Erythroblast (primary cell): ENCODE measurements at places on chromosomes 5 and 9.

DNA sequence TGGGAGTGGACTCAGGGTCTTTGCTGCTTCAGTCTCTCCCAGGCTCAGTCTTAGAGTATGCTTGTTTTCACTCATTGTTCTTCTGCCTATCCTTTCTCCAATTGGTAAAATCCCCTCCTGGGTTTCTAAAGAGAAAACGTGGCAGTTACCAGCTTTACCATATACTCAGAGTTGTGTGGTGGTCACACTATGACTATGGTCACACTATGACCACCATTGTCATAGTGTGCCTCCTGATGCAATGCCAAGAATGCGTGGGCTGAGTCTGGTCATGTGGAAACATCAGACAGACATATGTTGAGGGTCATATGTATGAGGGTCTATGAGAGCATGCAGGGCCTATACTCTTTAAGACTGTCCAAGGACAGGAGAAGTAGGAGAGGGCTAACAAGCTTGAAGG lies 326.5 kb upstream of the PRR16 start:
- DNase-seq = no peak

DNA sequence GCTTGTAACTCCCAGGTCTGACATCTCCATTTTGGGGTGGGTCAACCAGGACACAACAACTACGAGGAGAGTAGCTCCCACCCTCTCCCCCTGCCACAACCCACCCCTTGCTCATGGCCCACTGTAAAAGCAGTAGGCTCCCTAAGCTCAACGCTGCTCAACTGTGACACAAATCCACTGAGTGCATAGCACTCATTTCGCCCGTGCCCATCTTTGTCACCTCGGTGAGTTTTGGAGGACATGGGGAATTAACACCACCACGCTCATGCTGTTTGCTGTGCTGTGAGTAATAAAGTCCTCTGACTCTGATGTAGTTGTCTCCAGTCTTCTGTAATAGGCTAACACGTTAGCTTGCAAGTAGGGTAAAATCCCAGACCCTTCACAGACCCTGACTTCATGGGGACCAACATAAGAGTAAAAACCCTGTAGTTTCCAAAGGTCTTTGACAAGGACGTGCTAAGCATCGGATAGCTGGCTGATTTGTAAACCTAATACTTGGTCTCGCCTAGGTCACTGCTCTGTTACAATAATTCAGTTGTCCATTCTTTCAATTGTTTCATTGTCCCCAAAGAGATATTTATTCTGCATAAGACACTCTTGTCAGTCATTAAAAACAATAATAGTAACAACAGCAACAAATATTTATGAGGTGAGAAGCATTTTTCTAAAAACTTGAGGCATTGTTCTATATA lies 7.7 kb downstream of the PLGRKT start:
- no peak for DNase-seq

- peak; percentile 42 for DNase-seq
Observed at GRCh38 chr5:115831163-115831768, 10.1 kb downstream of the ATG12 start.

DNA sequence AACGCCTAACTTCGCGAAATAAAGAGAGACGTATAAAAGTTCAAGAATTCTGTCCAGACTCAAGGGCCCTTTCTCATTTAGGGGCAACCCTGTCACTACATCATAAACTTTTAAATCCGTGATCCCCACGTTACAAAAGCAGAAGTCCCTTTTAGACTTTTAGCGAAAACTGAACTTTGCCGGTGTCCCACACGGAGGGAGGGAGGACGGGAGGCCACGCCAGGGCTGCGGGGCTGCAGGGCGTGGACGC lies 515 bp upstream of the F2R start:
- peak; percentile 33 for DNase-seq

DNA sequence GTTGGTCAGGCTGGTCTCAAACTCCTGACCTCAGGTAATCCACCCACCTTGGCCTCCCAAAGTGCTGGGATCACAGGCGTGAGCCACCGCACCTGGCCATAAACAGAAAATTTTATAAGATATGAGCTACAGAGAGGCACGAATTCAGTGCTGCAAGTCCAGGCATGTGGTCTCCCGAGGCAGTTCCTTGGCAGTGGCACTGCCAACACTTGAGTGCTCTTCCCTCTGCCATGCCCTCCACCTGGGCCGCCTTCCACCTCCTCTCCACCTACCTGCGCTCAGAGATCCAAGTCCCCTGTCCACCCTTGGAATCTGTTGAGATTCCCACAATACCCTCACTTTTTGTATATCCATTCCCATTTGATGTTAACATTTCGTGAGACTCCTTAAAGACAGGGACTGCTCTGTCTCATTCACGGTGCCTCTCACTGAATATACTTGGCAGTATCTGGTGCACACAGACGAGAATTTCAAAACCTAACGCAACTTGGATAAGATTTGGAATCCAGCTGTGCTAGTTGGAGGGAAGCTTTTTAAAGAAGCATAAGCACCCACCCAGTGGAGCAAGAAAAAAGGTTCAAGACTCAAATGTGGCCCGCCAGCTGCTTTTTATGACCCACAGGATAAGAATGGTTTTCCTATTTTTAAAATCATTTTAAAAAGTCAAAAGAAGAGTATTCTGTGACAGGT lies 68.3 kb downstream of the DCP2 start:
- no peak for DNase-seq

GRCh38 chr5:96129276-96129675 lies 167.6 kb upstream of the ELL2 start:
- DNase-seq = no peak

- DNase-seq = no peak
Observed at GRCh38 chr9:6897898-6898302, 140.1 kb downstream of the KDM4C start.

GRCh38 chr5:142871363-142872193 lies 101.4 kb downstream of the ARHGAP26 start:
- DNase-seq = no peak

GRCh38 chr5:140977003-140977402 lies 10.7 kb downstream of the PCDHAC2 start:
- DNase-seq = no peak

DNA sequence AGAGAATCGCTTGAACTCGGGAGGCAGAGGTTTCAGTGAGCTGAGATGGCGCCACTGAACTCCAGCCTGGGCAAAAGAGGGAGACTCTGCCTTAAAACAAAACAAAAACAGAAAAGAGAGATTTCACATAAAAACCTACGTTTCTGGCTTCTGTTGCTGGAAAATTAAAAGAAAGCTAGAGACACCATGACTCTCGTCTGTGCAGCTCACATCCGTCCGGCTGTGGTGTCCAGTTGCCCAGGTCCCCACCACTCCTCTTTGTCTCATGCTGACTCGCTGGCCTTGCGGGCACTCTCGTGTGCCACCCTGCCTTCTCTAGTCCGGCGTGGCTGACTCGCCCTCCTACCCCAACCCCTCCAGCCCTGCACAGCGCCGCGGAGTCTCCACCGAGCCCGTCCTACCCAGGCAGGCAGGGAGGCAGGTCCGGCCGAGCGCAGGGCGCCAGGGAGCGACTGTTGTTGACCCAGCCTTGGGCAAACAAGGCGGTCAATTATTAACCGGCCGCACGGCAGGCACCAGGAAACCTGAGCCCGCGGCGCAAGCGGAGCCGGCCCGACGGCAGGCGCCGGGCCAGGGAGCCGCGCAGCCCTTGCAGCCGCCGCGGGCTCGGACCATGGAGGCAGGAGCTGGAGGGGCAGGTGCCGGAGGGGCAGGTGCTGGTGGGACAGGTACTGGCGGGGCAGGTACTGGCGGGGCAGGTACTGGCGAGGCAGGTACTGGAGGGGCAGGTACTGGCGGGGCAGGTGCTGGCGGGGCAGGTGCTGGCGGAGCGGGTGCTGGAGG lies at the start of gene PRRT1B:
Gene PRRT1B, plus strand, starts transcription at position 521 of the 783 bp plus-strand sequence. Its CDS starts 93 bp downstream, at position 614.
- no peak for DNase-seq

- no peak for DNase-seq
Observed at GRCh38 chr5:124474528-124475215, 271.8 kb downstream of the ZNF608 start.

GRCh38 chr5:136810261-136810801 lies 445.0 kb upstream of the TRPC7 start:
- no peak for DNase-seq

DNA sequence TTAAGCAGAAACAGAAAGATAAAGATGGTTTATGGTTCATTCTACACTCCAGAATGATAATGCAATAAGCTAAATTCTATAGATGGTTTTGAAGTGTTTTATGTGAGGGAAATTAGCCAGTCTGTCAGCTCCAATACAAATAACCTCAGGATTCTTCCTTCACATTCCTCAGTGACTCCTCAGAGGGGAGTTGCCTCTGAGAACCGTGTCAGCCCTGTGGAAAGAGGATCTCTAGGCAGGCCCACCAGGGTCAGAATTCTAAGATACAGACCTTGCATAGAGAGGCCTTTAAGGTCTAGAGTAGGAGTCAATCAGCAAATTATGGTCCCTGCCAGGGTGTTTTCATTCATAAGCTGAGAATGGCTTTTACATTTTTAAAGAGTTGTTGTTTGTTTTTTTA lies 26.6 kb downstream of the RUSC2 start:
- DNase-seq = no peak

DNA sequence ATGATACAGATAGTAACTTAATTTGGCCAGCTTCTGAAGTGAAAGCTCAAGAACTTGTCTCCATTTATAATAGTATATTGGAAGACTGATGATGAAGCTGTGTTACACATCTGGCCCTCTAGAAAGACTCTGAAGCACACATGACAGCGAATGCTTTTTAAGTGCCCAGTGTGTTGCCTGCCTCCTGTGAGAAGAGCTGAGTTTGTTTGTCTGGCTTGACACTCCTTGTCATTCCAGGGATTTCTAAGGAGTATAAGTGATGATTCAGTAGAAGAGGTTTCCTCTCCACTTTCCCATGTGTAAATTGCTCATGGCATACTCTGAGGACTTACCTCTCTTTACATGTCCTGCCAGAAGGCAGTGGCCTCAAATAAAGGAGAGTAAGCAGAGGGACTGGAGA lies 30.4 kb upstream of the LRRTM2 start:
- no peak for DNase-seq

DNA sequence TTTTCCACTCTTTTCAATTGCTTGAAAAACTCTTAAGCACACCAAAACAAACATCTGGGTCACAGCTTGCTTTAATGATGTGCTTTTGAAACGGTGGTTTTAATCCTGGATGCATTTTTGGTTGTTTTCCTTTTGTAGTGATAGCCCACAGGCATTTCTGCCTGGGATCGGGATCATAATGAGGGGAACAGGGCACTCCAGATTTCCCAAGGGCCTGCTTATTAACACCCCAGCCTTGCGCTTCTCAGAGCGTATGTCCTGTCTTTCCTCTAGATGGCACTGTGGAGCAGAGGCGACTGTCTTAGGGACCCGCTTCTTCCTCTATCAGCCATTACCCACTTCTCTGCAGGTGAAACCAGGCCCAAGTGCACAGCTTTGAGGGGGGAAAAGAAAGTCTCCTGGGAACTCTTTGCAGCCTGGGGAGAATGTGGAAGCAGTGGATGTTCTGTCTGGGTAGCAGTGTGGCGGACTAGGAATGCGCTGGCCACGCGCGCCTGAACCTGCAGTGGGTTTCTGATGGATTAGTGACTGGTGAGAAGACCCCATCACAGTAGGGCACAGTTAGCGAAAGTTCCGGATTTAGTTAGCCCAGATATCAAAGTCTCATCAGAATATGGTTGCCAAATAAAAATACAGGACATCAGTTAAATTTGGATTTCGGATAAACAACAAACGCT lies 190.1 kb downstream of the GNA14 start:
- peak; percentile 75 for DNase-seq

- no peak for DNase-seq
Observed at GRCh38 chr9:37908698-37909186, 4.8 kb upstream of the SLC25A51 start.

GRCh38 chr5:60382716-60383115 lies 317.2 kb downstream of the DEPDC1B start:
- peak; percentile 10 for DNase-seq

DNA sequence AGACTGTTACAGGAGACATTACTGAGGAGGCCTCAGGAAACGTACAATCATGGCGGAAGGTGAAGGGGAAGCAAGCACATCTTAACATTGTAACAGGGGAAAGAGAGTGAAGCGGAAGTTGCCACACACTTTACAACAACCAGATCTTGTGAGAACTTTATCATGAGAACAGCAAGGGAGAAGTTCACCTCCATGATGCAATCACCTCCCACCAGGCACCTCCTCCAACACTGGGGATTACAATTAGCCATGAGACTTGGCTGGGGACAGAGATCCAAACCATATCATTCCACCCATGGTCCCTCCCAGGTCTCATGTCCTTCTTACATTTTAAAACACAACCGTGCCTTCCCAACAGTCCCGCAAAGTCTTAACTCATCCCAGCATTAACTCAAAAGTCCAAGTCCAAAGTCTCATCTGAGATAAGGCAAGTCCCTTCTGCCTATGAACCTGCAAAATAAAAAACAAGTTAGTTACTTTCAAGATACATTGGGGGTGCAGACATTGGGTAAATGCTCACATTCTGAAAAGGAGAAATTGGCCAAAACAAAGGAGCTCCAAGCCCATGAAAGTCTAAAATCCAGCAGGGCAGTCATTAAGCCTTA lies 138.3 kb downstream of the TMEM161B start:
- no peak for DNase-seq

DNA sequence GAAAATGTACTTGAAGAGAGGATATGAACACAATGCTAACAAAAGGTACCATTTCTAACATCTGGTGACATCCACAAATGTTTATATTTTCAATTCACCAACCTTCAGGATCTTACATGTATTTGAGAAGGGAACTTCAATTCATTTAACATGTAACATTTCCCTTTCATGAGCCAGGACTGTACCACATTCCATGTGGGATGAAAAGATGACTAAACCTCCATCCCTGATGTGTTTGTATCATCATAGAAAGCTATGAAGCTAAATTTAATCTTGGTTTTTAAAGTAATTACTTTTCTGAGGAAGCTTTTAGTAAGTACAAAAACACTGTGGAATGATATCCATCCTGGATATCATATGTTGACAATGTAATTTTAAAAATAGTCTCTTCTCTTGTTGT lies 78.2 kb upstream of the GNA14 start:
- DNase-seq = no peak

- no peak for DNase-seq
Observed at GRCh38 chr5:32604800-32605765, 19.7 kb downstream of the SUB1 start.

DNA sequence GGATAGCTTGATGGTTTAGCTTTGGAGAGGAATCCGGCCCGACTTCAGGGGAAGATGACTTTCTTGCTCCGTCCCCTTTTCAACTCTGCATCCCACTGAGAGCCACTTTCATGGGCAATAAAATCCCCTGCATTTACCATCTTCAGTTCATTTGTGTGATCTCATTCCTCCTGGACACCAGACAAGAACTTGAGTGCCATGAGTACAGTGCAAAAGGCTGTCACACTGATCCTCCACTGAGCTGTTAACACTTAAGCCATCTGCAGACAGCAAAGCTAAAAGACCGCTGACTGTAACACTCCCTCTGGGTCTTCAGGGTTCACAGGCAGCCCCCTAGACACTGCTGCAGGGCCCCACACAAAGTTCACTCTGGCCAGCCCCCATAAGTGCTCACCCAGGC lies 48.3 kb upstream of the TCERG1 start:
- no peak for DNase-seq

DNA sequence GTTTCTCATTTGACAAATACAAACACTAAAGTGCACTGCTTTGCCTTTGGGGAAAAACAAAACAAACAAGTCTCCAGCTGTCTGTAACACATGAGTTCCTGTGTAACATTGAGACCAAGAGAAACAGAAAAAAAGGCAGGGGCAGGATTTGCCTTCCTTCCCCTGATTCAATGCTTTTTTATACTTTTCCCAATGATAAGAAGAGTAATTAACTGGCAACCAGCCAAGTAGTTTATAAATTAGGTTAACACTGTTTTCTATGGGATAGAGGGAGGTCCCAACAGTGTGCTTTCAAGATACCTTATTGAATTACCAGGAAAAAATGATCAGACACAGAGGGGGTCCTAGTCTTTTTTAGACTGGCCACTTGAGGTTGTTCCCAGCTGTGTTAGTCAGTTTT lies 346.8 kb downstream of the TRIM36 start:
- no peak for DNase-seq

- peak; percentile 83 for DNase-seq
Observed at GRCh38 chr5:180810959-180811622, 8.5 kb upstream of the MGAT1 start.
